ENCODE measurements at places on chromosomes 1 and 21.

DNA sequence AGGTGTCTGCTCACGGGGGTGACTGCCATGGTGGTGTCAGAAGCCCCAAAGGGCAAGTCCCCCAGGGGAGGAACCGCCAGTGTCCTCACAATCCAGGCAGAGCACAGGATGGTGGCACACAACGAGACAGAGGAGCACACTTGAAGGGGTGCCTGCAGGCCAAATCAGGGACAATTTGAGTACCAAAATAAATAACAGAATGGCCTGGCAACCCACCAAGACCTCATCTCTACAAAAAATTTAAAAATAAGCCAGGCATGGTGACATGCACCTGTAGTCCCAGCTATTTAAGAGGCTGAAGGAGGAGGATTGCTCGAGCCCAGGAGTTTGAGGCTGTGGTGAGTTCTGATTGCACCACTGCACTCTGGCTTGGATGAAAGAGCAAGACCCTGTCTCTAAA, 38.2 kb downstream of the TIAM1 start:
- no peak for DNase-seq

DNA sequence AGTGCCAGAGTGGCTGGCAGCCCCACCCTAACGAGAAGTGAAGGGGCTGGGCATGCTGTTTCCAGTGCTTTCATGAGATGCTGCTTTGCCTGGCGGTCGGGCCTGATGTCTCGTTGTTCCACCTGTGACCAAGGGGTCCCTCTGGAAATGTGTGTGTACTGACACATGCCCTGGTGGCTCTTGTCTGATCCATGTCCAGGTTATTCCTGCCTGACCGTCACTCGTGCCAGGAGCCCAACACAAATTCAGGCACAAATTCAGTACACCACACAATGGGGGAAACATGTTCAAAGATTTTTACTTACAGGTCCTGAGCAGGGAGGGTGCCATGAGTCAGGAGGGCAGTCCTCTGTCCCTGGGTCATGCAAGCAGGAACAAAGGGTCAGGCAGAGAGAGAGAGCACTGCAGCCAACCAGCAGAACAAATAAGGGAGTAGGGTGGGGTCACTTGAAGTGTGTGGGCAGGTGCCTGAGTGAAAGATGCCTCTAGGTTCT, 76.3 kb downstream of the ADARB1 start:
- no peak for DNase-seq

- DNase-seq: no peak
Measured at GRCh38 chr1:168834225-168834872, 105.3 kb upstream of the DPT start.

DNA sequence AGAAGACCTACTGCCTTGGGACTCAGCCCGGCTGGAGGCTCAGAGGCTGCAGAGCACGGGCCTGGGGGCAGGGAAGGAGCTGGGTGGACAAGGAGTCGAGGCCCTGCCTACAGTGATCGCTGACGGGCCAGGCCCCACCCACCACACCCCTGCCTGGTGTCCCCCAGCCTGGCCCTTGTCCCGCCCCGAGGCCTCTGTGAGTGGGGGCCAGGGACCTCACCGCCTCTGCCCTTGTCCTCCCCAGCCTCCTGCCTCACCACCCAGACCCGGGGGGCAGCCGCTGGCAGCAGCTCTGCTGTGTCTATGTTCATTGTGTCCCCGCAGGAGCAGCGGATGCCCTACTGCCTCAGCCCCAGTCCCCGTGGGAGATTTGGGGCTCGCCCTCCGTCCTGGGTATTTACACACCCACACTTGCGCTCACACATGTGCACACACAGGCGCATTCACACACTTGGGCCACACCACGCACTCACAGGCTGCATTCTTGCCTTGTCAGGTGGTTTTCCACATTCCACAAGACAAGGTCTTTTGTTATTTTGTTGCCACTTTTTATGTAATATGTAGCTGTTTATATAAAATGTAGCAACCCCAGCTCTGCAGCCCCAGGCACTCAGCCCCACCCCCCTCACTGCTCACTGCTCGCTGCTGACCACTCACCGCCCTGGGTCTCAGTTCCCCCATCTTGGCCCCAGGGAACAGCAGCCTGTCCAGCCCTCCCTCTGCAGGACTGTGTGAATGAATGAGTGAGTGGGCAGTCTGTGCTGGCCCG, 7.3 kb downstream of the PFKL start:
- DNase-seq: no peak

DNA sequence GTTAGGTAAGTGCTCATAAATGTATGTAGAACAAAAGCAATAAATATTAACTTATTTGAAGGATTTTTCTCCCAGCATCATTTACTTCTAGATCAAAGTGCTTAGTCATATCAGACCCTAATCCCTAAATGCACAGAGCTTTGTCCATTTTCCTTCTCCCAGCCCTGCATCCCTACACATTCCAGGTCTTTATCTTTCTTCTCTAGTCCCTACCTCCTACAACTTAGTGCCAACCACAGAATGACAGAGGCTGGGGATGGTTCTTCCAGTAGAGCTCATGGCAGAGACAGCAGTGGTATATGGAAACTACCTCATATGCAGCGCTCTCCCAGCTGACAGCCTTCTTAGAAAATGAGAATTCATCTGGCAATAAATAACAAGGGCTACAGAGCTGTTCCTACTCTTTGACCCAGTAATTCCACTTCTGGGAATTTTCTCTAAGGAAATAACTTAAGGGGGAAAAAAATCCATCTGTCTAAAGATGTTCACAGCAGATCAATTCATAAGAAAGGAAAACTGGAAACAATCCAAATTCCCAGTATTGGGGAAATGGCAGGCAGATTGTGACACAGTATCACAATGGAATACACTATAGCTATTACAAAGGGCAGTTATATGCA, 62.9 kb upstream of the ROR1 start:
- DNase-seq: no peak

- DNase-seq: no peak
Measured at GRCh38 chr1:12609469-12610003, 8.5 kb downstream of the DHRS3 start.

DNA sequence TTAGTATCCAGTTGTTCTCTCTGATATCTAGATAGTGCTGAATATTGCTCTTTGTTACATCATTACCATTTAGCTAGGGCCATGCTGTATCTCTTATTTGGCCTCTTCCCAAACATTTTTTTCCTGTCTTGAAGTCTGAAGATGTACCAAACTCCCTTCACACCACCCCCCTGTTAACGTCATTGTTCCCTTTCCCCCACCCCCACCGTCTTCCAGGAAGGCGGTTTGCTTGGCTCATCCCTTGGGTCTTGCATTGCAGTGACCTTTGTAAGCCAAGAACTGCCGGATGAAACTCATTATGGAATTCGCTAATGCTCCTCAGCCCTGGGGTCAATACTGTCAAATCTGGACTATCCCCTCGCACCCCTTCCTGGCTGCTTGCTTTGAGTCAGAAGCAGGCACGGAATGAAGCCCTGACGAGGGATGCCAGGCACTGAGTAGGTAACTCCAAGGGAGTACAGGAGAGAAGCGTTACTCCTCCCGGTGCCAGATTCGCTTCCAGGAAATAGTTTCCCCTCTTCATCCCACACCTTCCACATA, 283.1 kb downstream of the TM2D1 start:
- DNase-seq: no peak

DNA sequence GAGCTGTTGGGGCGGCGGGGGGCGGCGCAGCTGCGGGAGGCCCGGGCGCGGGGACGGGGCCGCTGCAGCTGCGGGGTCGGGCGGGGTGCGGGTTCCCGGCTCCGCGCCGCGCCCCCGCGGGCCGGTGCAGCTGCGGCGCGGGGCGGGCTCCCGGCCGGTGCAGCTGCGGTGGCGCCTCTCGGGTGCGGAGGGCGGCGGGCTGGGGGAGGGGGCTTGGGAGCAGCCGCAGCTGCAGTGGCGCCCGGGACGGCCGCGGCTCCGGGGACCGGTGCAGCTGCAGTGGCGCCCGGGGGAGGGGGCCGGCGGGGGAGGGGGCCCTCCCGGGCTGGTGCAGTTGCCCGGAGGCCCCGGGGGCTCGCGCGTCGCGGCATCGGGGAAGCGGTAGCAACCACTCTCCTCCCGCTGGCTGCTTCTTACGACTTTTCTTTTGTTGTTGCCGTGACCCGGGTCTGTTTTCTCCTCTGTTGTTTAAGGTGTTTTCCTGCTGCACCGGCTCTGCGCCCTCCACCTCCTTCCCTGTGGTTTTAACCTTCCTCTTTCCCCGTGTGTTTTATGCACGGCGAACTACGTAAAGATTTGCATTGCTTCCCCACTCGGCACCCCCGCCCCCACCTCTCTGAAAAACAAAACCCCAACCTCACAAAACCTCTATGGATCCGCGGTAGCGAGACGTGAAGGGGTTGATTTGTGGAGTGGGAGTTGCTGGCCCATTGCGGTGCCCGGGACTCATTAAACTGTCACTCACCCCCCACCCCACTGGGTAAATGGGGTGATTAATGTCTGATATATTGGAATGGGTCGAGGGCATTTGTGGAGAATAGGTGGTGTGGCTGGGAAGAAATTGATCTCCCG, 1.7 kb upstream of the ZBTB18 start:
- DNase-seq: peak; percentile 50
